ENCODE measurements at places on chromosomes 11 and 22.

DNA sequence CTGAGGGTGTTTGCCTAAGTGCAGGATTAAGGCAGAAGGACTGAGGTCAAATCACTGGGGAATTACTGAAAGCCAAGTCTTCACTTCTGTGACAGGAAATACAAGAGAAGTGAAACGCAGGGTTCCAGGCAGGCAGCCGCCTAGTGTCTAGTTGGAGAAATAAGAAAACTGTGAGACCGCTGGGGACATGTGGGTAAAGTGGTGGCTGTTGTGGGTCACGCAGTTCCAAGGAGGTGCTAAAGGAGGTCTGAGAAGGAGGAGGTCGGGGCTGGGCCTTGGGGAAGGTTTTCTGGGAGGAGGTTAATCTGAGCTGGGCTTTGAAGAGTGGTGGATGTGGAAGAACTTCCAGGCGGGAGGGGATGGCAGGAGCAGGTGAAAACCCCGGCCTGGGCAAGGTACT, 11.2 kb downstream of the MCM5 start:
- DNase-seq = no peak

DNA sequence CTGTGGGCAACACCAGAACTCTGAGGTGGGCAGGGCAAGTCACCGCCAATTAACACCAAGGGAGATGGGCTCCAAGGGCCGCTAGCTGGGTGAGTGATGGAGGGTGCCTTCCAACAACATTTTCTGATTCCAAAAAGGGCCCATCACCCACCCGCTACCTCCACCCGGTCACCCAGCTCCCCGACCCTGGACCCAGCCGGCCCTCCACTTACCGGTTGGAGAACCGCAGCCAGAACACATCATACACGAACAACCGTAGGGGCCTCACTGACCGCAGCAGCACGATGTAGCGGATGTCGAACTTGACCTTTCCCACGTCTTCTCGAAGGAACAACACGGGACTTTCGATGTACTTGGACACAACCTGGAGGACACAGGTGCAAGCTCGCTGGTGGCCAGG, 14.7 kb downstream of the TTLL12 start:
- DNase-seq = no peak

GRCh38 chr22:39725351-39726035, 154.9 kb downstream of the CACNA1I start:
- DNase-seq = no peak

DNA sequence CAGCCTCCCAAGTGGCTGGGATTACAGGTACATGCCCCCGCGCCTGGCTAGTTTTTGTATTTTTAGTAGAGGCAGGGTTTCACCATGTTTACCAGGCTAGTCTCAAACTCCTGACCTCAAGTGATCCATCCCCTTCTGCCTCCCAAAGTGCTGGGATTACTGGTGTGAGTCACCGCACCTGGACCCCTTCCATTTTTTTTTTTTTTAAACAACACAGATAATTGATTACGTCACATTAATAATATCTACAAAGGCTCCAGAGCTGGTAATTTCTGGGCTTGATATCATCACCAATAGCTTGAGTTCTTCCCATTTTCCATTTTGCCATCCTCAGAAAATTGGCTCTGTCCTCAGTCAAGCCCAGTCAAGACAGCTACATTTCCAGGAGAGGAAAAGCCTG, 7.2 kb downstream of the TTLL1 start:
- no peak for DNase-seq

DNA sequence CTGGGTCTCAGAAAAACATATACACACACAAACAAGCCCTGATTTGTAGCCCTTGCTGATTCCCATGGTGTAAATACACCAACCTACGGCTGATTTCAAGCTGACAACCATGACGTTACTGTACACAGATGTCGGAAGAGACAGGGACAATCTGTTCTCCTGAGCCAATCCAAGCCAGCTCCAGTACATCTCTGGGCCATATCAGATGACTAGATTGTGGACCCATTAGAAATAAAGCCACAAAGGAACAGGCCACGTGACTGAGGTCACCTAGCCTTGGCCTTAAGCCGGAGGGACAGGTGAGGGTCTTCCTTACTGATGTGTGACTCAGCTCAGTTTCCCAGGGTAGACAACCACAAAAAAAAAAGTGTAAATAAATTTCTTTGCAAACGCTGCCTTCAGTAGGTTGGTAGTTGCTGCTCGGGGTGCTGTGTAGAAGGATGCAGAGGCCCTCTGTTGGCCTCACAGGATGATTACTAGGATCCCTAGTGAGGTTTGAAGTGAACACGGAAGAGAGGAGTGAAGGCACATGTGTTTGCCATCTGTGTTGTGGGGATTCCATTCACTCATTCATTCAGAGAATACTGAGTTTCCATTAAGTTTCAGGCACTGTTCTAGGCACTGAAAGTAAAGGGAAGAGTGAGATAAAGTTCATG, 99.0 kb upstream of the LARGE1 start:
- DNase-seq = no peak

- DNase-seq = no peak
Measured at GRCh38 chr11:68961245-68961644, 19.5 kb downstream of the MRGPRD start.

DNA sequence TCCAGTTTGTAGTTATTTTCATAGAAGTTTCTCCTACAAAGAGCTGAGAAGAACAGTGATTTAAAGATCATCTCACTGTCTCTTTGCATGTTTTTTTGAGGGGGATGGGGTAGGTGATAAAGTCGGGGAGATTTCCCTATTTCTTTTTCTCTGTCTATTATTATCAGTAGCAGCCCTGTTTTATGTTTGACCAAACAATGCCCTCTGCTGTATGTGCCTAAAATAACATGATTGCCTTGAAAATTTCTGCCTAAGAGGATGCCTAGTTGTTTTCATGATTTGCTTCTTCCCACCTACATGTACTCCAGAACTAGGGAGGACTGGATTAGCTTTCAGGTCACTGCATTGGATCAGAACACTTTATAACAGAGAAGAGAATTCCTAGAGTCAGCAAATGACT, 1330.2 kb downstream of the LRRC4C start:
- DNase-seq = peak; percentile 3

DNA sequence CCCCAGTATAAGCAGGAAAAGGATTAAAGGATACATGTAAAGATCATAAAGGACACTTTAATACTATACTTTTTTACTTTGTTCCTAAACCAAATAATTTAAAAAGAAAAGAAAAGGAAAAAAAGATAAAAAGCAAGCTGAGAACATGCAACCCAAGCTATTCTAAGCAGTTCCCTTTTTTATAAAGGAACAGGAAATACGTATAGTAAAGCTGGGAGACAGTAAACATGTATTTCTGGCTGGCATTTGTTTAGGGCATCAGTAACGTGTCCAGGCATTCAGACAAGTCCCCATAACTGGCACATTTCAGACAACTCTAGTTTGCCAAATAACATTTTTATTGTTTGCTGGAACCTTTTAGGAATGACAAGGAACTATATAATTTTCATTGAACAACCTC, 24.9 kb downstream of the BCO2 start:
- DNase-seq = no peak

DNA sequence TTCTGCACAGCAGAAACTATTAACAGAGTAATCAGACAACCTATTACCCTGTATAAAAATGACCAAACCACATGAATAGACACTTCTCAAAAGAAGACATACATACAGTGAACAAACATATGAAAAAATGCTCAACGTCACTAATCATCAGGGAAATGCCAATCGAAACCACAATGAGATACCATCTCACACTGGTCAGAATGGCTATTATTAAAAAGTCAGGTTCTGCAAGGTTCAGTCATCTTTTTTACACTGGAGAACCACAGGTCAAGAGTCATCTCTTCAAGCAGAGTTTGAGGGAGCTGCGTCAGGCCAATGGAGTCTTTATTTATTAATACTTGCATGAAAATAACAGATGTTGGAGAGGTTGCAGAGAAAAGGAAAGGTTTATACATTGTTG, 40.4 kb downstream of the RCN1 start:
- no peak for DNase-seq

- peak; percentile 29 for DNase-seq
Measured at GRCh38 chr11:86818462-86819192, 18.3 kb downstream of the PRSS23 start.

GRCh38 chr11:64237484-64237951, 3.1 kb downstream of the VEGFB start:
- peak; percentile 80 for DNase-seq

DNA sequence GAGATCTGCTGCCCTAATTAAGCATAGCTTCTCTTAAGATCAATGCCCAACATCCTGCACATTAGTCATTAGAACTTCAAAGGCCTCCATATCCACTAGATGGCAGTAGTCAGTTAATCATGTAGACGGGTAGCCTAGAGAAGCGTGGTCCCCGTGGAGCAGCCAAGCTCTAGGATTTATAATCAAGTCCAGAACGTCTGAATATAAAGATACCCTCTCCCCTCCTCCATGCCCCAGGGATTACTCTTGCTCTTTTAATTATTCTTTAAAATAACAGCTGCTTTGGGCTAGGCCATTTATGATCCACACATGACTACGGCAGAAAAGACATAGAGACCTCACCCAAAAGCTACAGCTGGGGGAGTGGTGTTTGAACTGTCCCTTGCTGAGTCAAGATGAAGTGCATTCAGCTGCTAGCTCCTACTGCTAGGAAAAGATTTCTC, 327.6 kb upstream of the PLET1 start:
- DNase-seq = peak; percentile 84

GRCh38 chr11:31106326-31106725, 263.2 kb downstream of the DCDC1 start:
- no peak for DNase-seq

DNA sequence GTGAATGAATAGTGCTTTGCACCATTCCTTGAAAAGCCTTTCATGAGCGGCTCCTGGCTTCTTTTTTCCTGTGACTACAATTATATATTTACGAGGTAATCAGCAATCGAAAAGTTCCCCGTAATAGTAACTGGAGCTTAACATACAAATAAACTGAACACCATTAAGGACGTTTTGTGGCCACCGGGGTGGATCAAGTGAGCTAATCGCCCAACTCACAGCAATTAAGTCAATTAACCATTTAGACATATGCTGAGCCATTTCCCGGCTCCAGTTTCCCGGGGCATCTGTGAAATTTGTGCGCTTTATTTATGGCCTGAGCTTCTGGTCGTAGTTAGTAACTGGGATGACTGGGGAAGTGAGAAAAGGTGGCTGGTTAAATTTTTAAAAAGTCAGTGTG, 465.2 kb downstream of the MIAT start:
- DNase-seq = peak; percentile 40

- DNase-seq = no peak
Measured at GRCh38 chr22:24707470-24707801, 67.1 kb downstream of the PIWIL3 start.

- no peak for DNase-seq
Measured at GRCh38 chr11:110355011-110355744, 58.8 kb upstream of the RDX start.

- no peak for DNase-seq
Measured at GRCh38 chr22:24026733-24027132, 15.6 kb downstream of the CABIN1 start.

DNA sequence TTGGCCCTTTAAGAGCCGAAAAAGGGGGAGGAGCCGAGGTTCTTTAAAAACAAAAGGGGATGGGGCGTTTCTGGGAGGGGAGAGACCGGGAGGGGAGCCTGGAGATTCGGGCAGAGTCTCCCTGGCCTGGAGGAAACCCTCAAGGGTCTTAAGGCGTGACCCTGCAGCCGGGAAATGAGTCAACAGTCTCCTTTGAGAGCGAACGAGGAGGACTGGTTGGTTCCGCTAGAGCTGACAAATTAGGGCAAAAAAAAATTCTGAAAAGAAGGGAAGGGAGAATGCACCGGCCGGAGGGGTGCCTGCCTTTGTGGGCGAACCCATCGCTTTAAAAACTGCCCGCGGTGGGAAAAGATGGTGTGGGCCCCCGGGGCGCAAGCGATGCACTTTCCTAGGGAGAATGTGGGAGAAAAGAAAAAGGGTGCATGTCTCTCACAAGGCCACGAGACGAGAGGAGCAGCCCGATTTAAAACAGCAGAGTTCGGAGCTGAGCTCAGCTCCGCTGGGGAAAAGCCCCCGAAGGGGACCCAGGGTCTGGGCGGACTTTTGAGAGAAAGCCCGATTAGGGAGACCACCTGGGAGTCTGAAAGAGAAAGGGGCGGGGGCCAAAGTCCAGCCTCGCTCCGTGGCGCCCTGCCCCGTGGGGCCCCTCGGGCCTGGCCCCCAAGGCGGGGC, 874 bp downstream of the ZFTA start:
- peak; percentile 72 for DNase-seq

- peak; percentile 24 for DNase-seq
Measured at GRCh38 chr11:44286268-44286880, 23.6 kb downstream of the ALX4 start.

DNA sequence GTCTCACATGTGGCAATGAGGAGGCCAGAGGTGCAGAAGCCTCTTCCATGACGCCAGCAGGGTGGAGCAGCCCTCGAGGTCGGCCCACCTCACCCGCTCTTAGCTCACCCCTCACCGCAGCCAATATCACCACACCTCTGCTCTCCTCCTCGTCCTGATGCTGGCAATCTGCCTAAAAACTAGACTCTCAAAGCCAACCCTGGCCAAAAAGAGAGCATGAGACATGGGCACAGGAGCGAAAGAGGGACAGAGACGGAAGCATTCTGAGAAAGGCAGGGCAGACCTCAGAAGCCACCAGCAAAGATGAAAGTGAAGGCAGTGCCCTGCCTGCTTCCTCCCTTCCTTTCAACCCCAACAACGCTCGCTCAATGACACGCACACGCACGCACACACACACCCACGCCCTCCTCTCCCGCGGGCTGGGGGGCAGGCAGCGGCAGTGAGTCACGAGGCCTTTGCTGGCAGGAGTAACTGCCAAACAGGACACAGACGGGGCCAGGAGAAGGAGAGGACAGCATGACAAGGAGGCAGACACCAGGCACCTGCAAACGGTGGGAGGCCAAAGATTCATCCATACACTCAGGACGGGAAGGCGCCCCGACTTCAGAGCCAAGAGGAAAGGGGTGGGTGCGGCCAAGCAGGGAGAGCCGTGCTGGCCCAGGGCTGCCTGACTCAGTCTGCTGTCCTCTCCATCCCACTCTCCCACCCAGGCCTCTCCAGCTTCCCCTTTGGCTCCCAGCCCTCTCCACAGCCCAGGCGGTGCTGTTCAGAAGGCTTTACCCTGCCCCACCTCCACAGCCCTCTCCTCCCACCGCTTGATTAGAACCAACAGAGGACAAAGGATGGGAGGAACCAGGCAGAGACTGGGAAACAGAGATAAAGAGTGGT, 11.4 kb downstream of the IGSF9B start:
- DNase-seq = no peak

- no peak for DNase-seq
Measured at GRCh38 chr11:76408171-76408965, 27.2 kb downstream of the GVQW3 start.

DNA sequence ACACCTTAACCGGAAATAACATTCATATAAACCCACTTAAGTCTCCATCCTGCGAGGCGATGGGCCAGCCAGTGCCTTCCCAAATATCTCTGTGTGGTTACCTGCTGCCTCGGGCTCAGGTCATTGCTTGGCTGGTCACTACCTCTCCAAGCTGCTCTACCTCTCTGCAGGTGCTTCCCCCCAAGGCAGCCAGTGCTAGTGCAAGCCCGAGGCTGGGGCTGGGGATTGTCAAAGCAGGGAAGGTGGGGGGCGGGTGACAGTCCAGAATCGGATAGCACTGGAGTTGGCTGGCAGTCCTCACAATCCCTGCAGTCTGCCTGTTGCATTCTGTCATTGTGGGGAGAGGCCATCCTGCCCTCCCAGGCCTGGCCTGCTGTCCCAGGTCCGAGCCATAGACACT, 11.1 kb downstream of the MCHR1 start:
- no peak for DNase-seq

- DNase-seq = no peak
Measured at GRCh38 chr22:43550024-43550620, 138.3 kb downstream of the MPPED1 start.
